ENCODE measurements at places on chromosomes 13 and 19. TPM values are rescaled to one million over a fixed set of nuclear protein-coding genes. Genes with fewer than 3 reads are reported as not detected.

GRCh38 chr19:33071887-33072286, 7.2 kb upstream of the RHPN2 start:
- DNase-seq, result no peak

Gene CGB8
- not detected for total RNA-seq

GRCh38 chr13:38514575-38514974, 164.9 kb downstream of the UFM1 start:
- DNase-seq, result no peak

Gene CPAMD8
- 216 TPM for total RNA-seq

GRCh38 chr19:27777726-27778125, 1435.2 kb downstream of the UQCRFS1 start:
- DNase-seq, result no peak

Gene CEACAM4
- total RNA-seq, result 0.59 TPM

Gene PCP2
- 10.2 TPM for total RNA-seq

Gene APLP1
- total RNA-seq, result 38.0 TPM

Gene HIPK4
- 2.6 TPM for total RNA-seq

Gene ZNF66
- 3.6 TPM for total RNA-seq

DNA sequence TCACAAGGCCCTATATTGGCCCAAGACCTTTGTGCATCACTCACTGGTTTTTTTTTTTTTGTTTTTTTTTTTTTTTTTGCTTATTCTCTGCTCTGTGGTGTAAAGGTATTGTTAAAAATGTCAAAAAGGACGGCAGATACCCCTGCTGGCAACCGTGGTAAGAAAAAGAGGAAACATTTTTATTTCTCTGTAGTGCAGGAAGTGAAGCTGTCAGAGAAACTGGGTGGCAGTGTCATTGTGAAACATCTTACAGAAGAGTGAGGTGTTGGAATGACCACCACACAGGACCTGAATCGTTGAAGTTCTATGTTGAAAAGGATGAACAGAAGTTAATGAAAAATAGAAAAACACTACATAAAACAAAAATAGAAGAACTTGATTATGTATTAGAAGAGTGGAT, 346.4 kb downstream of the FGF9 start:
- no peak for DNase-seq

DNA sequence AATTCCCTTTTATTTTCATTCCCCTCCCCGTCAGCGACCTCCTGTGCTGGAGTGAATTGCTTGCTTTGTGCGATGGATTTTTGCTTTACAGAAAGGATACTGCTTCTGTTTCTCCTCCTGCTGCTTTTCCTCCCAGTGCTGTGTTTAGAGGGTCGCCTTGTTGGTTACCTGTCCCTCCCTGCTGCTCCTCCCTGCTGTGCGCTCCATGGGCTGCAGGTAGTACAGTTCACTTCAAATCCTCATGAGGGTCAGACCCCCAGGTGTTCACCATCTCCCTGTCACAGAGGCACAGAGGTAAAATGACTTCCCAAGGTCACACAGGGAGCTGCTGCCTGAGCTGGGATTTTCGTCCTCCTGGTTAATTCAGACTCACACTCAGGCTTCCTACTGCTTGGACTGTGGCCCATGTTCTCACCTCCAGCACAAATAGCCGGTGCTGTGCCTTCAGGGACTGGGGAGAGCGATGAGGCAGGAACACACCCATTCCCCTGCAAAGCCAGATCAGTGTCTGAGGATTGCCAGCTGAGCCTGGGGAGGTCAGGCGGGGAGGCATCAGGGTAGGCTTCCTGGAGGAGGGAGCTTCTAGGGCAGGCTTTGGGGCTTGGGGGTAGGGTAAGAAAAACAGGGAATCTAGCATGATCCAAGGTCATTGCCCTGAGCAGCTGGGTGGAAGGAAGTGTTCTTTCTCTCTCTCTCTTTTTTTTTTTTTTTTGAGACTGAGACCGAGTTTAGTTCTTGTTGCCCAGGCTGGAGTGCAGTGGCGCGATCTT, 14.4 kb downstream of the BICRA start:
- no peak for DNase-seq

DNA sequence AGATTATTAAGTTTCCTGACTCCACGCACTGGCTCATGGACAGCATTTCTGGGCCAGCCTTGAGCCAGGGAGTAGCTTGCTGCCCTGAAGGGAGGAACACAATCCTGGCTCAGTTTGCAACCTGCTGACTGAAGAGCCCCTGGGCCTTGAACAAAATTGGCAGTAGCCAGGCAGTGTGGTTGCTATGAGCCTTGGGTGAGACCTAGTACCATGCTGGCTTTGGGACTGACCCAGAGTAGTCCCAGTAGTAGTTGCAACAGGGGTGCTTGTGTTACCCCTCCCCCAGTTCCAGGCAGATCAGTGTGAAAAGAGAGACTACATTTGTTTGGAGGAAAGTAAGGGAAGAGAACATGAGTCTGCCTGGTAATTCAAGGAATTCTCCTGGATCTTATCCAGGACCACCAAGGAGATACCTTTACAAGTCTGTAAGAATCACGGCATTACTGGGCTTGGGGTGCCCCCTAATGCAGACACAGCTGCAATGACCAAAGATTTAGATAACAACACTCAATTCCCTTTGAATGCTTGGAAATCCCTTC, 22.0 kb downstream of the ITGBL1 start:
- DNase-seq, result no peak

DNA sequence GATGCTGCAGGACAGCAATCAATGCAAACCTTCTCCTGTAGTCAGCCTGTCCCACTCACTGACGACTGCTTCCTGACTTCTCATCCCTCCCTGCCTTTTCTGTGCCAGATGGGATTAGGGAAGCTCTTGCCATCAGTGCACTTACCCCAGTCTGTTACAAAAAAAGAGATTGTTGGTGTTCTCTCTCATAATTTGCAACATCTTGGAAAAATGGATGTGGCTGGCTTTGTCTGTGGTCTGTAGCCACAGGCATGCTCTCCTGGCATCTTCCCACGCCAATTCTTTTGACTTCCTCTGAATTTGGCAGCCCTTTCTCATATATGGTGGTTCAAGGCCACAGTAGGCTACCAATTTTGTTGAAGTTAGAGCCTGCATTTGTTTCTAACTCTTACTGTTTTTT, 11.6 kb upstream of the HTR2A start:
- DNase-seq, result no peak

Gene DHPS
- 178 TPM for total RNA-seq

DNA sequence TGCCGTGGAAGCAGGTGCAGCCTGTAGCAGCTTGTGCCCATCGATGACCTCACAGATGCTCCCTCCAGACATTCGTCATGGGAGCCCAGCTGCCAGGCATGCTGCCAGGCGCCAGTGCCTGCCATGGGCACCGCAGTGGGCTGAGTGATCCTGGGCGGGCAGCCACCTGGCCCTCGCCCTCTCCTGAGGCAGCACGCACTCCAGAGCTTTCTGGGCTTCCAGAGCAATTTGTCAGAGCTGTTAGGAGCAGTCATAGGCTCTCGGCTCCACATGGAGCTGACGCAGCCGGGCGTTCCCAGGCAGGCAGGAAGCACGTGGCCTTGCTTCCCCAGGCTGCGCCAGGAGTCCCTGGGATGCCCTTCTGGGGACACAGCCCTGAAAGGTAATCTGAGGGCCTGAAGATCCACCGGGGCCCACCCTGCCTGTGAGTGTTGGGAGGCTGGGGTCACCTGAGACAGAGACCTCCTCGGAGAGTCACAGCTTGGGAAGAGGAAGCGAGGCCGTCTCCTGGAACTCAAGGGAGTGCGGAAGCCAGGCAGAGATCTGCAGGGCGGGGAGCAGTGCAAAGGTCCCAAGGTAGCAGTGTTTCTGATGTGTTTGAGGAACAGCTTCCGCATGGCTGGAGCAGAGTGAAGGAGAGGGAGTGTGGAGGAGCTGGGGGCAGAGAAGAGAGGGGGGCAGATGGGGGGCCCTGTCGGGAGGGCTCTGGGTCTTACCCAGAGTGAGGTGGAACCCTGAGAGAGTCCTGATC, 50.6 kb downstream of the DPF1 start:
- no peak for DNase-seq

DNA sequence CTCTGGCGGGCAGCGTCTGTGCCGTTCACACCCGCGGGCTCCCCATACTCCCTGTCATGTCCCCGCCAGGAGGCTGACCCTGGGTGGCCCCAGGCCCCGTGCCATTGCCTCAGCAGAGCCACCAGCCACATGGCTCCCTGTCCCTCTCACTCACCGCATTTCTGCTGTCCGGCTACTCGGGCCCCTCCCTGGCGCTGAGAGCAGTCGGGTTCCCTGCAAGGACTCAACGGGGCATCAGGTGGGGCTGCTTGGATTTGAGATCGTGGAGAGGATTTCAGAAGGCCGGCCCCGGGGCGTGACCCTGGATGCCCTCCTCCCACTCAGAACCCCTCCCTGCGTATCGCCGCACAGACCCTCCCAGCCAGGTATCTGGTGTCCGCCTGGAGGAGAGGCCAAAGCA, 142.1 kb downstream of the KDM4B start:
- DNase-seq, result no peak

Gene TICAM1
- 9.1 TPM for total RNA-seq

DNA sequence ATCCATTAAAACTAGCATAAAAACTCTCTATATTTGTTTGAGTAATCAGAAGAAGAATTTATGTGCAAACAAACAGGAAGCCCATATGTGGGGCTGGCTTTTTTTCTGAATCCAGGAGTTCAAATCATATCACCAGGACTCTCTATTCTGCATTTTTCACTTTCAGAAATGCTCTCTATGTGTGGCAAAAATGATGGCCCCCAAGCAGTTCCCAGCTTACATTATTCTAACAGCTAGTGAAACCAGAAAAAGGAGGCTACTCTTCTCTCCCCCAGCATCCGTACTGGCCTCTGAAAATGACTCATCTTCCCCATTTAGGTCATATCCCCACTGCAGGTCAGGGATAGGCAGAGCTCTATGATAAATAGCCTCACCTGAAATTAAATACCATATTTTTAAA, 20.4 kb downstream of the RBM26 start:
- DNase-seq, result no peak

DNA sequence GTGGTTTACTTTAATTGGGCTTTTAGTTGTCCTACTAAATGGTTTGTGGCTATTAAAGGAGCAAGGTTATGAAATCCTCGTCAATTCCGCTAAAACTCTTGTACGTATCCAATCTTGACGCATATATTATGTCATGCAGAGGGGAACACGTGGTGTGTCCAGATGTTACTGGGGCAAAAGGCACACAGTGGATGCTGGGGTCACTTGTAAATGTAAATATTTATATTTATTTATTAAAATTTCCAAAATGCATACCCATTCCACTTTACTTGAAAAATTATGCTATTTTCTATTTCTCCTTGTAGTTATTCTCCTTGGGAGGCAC, 36.7 kb upstream of the SLC46A3 start:
- DNase-seq, result no peak

- no peak for DNase-seq
These were observed 744.1 kb downstream of the UQCRFS1 start for GRCh38 chr19:28468701-28469459.

DNA sequence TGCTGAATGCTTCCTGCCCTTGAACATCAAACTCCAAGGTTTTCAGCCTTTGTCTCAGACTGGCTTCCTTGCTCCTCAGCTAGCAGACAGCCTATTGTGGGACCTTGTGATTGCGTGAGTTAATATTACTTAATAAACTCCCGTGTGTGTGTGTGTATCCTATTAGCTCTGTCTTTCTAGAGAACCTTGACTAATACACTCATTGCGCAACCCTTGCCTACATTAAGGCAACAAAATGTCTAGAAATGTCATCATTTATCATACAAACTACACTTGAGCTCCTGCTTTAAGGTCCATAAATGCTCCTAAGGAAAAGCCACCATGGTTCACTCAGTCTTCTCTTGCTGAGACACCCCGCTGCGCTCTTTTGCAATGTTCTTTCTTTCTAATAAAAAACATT, 2861.0 kb downstream of the PCDH9 start:
- DNase-seq, result no peak

DNA sequence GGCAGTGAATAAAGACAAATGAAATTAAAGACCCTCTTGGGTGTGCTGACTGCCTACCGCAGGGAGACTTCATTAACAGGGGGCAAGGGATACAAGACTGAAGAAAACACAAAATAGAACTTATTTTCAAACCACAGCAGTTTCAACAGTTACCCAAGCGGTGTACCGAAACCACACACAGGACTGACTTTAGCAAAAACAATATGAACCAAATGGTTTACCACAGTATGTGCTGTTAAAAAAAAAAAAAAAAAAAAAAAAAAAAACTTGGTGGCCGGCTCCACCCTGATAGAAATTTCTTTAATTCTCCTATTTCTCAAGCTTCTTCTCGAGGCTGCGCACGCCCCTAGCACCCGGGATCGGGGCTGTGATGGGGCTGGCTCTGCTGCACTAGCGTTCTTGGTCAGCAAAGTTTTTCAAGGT, 42.6 kb downstream of the KLF2 start:
- DNase-seq, result no peak

DNA sequence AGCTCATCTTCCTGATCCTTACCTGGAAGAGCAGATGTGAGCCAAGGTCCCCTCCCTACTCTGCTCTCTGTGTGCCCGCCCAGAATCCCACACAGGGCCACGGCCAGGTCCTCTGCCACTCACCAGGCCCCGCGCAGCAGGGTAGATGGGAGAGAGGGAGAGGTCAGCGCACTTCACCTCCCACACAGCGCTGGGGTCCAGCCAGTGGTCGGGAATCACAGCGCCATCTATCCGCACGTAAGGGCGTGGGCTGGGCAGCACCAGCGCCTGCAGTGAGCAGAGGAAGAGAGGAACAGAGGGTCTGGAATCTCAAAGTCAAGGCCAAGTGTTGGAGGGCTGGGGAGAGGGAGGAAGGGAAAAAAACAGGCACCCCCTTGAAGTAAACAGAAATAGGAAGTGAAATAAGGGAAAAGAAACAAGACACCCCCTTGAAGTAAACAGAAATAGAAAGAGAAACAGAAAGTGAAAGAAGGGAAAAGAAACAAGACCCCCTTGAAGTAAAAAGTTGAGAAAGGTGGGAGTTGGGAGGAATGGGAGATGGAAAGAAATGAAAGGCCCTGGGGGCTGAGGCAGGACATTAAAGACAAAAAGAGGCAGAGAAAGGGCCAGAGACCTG, 7.0 kb upstream of the PLA2G4C start:
- DNase-seq, result no peak

DNA sequence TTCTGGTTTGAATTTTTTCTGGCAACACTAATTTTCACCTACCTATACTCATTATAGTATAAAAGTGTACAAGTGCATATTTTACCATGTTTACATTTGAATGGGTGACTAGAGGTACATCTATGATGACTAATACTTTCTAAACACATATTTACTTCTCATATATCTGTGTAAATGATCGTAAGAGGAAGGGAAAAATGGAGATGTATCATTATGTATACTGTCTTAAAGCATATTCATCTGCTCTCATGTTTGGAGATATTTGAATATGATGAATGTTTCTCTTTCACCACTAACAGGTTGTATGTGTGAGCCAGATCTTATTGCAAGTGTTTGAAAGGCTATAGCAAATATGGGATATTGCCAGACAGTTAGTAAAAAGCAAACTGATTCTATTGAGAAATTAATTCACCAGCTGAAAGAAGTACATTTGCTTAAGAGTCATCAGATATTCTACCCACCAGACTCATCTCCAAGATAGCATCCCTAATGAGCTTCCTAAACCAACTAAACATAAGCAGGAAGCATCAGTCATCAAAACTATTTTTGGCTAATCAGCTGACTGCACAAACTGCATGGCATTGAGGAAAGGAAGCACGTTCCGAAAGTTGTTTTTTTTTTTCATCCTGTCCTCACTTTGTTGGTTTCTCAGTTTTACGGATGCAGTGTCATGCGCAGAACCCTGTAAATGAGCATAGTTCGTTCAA, 738.2 kb downstream of the GPC5 start:
- DNase-seq, result no peak
